ENCODE measurements at places on chromosomes 5 and 9. TPM values are rescaled to one million over a fixed set of nuclear protein-coding genes. Genes with fewer than 3 reads are reported as not detected.
A peak's percentile ranks its signal among the peaks of the same experiment; 100 is the strongest.

The NEURL1B gene
- total RNA-seq: 3.8 TPM

The INSYN2B gene
- 15.4 TPM for total RNA-seq

- DNase-seq: no peak
Measured at GRCh38 chr5:106730506-106730905, 940.2 kb downstream of the EFNA5 start.

GRCh38 chr9:83133316-83133715, 70.4 kb upstream of the RASEF start:
- DNase-seq: no peak

DNA sequence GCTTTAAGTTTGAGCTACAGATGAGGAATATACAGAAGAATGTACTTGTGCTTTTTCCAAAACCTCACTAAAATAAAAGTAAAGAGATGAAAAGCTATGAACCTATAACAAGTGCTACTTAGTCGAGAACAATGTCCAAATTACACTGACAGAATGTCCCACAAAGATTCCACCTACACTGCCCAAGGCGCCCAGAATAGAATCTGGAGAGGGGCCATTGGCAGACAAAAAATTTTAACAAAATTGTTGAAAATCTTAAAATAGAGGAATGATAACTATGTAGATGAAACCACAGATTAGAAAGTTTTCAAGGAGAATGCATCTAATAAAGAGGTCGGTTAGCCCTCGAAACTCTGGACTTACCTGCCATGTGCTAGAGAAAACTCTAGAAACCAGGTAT, 235.3 kb downstream of the CETN3 start:
- DNase-seq: no peak

DNA sequence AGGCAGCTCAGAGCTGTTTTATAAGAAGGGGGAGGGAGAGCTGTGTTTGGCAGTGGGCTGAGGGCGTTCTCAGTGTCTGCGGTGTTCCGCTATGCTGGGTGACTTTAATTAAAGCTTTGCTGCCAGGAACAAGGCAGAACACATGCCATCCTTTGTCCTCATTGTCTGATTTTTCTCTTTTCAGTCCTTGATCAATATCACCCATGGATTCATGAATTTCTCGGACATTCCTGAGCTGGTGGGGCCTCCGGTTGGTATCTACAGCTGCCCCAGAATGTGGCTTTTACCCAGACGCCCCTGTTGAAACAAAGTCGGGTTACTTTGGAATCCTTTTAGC, 66.5 kb upstream of the TGFBR1 start:
- DNase-seq: no peak

The GPX3 gene
- 1.9 TPM for total RNA-seq

DNA sequence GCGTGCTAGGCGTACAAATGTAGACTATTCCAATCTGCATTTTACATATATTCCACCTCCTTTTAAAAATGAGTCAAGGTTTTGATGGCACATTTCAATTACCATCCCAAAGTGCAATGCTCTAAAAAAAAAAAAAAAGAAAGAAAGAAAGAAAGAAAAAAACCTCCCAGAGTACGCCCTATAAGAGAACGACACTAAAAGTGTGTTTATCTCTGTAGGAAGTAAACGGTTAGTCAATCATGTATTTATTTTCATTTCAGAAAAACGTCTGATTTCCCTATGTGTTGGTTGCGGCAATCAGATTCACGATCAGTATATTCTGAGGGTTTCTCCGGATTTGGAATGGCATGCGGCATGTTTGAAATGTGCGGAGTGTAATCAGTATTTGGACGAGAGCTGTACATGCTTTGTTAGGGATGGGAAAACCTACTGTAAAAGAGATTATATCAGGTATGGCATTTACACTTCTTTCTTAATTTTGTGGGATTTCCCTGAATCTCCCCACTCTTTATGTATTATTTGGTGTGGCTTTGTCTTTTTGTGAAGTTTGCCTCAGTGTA, 1.1 kb downstream of the ISL1 start:
- no peak for DNase-seq

GRCh38 chr9:131720330-131720729, 19.5 kb downstream of the RAPGEF1 start:
- no peak for DNase-seq

GRCh38 chr5:163624431-163624830, 119.0 kb downstream of the MAT2B start:
- no peak for DNase-seq

DNA sequence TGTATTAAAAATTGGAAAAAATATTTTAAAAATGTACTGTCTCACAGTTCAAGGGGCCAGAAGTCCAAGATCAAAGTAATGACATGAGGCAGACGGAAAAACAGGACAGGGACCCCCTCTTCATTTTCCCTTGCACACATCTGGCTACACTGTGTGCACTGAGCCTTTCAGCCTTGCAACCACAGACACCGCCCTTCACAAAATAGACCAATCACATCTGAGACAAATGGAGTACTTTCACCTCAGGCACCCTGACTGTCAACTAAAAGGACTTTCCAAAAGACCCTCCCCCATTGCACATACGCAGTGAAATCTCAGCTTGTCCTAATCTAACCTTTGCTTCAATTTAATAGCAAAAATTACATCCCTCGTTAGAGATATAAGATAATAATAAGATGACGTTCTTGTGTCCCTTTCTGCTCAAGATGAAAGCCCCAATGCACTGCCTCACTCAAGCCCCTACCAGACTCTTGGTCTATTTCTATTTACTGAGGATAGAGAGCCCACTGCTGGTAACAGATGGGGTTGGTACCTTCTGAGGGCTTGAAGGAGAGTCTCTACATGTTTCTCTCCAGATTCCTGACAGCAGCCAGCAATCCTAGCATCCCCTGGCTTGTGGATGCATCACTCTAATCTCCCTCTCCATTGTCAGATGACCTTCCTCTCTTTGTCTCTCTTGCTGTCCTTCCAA, 514.8 kb upstream of the ADAMTS16 start:
- DNase-seq: no peak

DNA sequence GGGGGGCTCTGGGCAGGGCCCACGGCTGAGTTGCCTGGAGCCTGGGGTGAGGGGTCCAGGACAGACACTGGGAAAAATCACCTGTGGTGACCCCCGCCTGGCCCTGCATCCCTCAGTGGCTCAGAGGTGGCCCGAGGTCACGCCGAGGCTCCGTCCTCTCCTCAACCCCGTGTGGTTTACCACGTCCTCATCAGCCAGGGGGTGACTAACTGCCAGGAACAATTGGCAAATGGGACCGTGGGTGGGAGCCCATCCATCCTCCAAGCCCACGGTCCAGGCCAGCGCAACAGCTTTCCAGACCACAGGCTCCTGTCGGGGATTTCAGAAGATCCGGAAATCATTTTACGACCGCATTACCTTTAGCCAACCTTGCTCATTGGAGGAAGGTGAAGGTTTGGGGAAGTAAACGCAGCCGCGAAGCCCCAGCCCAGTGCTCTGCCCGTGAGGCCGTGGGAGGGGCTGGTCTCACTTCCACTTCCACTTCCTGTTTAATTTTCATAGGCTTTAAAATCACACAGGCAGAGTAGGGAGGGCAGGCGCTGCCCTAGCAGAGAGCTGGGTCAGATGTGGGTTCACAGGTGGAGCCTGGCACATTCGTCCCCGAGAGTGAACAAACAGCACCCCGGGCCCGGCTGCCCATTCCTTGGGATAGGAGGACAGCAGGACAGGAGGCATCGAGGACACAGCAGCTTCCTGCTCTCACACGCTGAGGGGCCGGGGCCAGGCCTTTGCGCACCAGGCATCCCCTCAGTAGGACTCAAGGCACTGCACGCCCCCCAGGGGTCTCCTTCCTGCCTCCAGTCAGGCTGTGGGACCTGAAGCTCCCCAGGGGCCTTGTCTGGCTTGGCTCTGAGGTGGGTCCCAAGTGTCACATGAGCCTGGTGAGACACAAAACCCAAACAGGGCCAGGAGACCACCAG, 19.8 kb upstream of the SLC9A3 start:
- no peak for DNase-seq

The MACIR gene
- total RNA-seq: 110 TPM

- DNase-seq: no peak
Measured at GRCh38 chr5:156295431-156295830, 31.5 kb upstream of the SGCD start.

DNA sequence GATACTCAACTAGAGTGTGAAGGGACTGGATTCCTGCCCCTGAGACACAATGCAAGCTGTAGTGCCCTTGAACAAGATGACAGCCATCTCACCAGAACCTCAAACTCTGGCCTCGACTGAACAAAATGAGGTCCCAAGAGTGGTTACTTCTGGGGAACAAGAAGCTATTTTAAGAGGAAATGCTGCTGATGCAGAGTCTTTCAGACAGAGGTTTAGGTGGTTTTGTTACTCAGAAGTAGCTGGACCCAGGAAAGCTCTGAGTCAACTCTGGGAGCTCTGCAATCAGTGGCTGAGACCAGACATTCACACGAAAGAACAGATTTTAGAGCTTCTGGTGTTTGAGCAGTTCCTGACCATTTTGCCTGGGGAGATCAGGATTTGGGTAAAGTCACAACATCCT, 2.4 kb downstream of the ZNF483 start:
- DNase-seq: no peak

- peak; percentile 53 for DNase-seq
Measured at GRCh38 chr5:147461915-147462314, 48.0 kb downstream of the DPYSL3 start.

GRCh38 chr9:133362359-133363044, 6.2 kb downstream of the SURF2 start:
- DNase-seq: no peak

DNA sequence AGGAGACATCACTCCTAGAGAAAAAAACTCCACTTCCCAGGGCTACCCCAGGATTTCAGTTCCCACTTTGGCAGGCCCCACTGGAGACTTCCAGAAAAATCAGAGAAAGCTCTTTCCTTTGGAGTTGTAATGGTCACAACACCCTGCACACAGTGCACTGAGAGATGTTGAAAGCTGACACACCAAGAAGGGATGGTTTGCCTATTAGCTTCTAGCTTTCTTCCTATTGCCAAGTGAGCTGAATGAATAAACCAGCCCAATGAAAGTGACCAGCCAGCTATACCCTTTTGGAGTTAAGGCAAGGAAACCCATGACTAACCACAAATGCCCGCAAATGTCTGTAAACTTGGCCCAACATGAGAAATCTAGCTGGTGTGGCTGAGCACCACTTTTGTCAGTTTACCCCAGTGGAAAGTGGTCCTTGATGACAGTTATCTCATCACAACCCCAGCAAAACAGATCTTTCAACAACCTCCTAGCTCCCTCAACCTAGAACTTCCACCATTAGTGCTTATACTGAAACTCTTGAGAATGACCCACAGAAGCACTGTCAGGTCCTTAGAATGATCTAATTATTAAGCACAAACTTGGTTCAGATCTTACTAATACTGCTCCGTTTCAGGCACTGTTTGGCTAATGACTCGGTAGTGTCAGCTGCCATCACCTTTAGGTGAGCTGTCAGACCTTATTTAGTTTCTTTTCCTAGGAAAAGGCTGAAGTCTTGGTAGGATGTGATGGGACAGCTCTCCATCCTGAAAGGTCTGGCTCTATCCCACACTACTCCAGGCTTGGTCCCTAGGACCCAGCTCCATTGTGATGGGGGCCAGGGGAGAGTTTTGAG, 11.2 kb downstream of the IRF1 start:
- DNase-seq: no peak

The LCP2 gene
- total RNA-seq: not detected

DNA sequence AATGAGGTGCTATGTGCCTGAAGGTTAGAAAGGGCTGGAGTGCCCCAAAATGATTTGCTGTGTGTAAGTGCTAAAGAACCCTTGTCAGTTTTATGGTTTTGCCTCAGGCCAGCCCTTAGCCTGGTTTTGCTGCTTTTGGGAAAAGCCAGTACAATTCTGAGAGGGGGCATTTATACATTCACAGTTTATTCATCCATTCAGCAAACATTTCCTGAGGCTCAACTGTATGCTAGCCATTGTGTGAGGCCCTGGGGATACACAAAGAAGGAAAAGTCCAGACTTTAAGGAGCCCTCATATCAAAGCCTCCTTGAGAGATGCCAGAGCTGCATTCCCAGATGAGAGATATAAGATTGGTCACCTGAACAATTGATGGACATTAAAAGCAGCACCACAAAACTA, 115.2 kb upstream of the PLCXD3 start:
- DNase-seq: no peak

GRCh38 chr5:172187118-172188032, 649 bp downstream of the STK10 start:
- DNase-seq: peak; percentile 81

DNA sequence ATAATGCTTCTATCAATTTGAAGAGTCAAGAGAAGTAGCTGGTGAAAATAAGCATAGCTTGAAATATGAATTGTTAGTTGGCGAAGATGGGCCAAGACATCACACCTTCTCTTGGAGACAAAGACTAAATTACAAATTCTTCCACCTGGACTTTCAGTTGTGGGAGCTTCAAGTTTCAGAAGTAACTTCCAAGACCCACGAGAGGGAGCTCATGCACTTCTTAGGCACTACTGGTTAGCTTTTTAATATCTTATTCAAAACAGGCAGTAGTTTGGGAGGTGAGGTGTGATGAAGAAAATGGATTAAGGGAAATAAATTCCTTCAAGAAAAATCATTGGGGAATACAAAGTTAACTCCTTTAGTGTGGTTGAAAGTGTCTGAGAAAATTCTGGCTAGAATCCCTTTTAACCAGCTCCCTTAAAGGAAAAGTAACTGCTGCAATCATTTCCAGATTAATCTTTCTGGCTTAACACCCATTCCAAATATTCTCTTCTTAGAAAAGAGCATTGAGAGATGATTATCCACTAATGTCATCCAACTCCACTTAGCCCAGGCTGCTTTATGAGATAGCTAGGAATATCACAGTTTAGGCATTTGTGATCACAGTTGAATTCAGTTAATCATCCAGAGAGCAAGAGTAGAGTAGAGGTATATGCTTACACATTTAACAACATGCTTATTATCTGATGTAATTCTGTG, 139.5 kb upstream of the DMRTA1 start:
- peak; percentile 41 for DNase-seq
